GM13977 (cell line): ENCODE measurements at places on chromosomes 7 and 10.

- no peak for DNase-seq
Observed at GRCh38 chr7:111518264-111518663, 44.0 kb downstream of the IMMP2L start.

DNA sequence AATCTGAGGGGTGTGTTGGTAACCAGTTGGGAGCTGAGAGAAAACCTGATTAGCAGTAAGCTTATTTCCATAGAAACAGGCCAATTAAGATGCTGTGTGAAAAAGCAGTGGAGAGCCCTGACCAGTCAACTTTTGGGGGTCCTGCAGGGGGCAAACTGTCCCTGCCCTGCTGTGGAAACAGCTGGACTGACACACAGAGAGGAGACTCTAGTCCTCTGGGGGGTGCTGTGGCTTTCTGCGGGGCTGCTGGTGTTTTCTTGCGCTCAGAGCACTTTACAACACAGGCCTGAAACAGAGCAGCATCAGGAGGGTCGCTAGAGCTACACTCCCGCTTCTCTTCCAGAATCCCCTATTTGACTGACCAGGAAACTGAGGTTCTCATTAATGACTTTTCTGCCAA, 546.9 kb upstream of the GALNT17 start:
- DNase-seq = no peak

DNA sequence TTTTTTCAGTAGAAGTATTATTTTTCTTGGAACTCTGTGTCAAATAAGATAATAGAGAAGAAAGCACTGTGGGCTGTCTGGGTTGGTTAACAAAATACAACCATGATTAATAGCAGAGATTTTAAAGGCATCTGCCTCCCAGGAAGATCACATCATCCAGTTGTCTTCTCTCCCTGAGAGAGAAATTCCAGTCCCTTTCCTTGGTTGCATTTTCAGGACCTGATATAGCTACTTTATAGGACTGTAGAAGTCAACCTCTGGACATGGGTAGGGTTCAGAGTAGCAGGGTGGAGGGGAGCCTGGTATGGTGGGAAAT, 309.9 kb upstream of the IGFBP3 start:
- no peak for DNase-seq

DNA sequence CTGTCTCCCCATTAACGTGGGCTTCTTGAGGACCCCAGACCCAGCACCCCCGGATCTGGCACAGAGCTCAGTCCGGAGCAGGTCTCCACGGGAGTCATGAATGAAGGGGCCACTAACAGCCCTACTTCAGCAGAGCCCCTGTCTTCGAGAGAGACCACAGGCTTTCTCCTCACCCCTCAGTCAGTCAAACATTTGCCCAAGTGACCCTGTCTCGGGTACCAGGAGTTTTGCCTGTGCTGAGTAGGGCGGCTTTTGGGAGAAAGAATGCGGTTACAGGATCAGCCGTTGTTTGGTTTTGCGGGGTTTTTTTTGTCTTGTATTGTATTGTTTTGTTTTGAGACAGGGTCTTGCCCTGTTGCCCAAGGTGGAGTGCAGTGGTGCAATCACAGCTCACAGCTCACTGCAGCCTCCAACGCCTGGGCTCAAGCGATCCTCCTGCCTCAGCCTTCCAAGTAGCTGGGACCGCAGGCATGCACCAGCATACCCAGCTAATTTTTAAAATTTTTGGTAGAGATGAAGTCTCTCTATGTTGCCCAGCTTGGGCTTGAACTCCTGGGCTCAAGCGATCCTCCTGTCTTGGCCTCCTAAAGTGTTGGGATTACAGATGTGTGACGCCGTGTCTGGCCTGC, 16.5 kb downstream of the ADAP1 start:
- no peak for DNase-seq

DNA sequence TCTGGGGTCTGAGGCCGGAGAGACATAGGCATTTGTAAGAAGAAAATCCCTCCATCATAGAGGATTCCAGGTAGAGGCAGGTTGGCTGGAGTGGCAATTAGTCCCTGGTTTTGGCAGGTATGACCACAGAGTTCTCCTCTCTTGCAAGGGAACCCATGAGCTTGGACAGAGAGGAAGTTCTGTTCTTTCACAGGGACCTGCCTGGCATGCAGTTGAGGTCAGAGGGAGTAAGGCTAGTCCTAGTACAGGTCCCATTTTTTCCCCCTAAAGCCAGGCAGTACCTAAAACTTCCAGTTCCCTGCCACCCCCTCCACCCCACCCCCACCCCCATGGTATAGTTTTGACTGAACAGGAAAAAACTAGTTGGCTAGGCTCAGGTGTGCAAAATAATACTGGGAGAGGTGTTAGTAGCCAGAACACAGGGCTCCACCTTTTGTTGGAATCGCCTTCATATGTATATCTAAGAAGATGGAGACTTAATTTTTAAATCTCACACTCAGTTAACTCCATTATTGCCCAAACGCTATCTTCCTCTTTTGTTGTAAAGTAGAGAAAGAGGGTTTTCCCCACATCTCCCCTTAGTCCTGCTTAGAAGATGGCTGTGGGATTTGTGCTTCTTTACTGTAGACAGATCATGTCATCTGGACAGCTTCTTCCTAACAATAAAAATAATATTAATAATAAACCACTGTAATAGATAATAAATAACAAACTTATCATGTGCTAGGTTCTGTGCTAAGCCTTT, 188.1 kb downstream of the TCF7L2 start:
- no peak for DNase-seq

GRCh38 chr7:94303695-94304094, 91.0 kb upstream of the COL1A2 start:
- DNase-seq = no peak

DNA sequence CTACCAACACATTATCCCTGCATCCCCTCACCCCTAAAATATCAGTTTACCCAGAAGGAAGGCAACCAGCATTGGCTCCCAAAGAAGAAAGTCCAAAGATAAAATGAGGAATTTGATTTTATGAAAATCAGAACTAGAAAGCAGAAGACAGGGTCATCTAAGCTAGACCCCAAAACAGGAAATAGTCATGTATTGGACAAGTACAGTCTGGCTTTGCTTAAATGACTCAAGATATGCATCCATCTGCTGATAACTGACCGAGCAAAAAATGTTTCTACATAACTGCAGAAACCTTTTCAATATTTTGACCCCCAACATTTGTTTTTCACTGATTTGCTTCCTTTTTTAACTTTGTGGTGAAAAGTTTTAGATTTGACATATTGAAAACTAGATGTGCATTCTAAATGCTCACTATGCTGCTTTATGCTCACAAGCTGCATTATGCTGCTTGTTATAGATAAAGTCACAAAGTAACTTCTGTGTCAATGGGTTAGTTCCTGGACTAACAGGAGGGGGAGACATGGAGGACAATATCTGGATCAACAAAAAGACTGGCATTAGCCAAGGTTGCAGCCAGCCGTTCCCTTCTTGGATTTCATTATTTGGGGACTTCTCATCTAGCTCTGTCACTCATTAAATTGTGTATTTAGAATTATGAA, 227.0 kb downstream of the INHBA start:
- no peak for DNase-seq
